ENCODE measurements at places on chromosomes 1 and 21.

- no peak for DNase-seq
Observed at GRCh38 chr21:16084776-16085364, 355.1 kb downstream of the USP25 start.

GRCh38 chr1:200096774-200097173, 69.3 kb downstream of the NR5A2 start:
- DNase-seq: no peak

DNA sequence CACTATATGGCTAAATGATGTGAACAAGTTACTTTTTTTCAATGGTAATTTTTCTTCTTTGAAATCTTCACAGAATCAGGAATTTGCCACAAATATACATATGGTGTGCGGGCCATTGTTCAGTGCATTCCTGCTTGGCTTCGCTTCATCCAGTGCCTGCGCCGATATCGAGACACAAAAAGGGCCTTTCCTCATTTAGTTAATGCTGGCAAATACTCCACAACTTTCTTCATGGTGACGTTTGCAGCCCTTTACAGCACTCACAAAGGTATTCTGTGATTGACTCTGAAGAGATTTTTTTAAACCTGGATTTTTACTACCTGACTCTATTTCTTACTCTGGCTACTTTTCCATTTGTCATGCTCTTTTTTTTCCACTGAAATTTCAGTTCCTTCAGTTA, 76.2 kb upstream of the KIAA1614 start:
- DNase-seq: no peak

GRCh38 chr1:239633432-239633831, 247.1 kb downstream of the CHRM3 start:
- DNase-seq: no peak

DNA sequence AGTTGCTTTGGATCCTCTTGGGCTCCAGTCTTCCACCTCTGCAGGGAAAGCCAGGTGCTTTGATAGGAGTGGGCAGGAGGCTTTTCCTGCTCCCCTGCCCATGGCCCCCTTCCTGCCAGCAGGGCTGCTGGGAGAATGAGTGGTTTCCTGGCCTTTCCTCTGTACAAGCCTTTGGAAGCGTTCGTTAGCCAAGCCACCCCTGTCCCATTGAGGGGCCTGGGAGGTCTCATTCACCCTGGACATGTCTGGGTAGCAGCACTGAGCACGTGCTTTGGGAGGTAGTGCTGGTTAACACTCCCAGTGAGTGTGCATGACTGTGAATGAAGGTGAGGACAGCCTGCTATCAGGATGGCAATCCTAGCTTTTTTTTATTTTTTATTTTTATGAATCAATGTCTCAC, 118.5 kb upstream of the CACNA1E start:
- no peak for DNase-seq

DNA sequence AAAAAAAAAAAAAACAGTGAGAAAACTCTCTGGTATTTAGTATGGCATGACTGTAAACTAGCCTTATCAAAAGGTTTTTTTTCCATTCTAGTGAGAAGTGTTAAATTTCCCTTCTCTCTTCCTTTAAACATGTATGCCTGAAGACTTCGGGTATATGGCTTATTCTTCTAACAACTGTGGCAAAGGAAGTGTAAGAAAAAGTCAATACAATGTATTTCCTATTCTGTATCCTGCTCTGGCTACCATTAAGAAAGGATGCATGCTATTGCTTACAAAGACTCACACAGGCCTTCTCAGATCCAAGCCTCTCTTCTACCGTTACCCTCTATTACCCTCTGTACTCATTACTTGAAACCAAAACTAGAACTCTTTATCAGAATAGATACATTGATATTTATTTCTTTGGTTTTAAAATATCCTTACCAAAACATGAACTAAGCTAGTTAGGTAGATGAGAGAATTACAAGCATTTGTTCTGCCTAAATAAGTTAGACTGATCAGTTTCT, 8.4 kb downstream of the CEPT1 start:
- DNase-seq: no peak

- no peak for DNase-seq
Observed at GRCh38 chr1:39522661-39523567, 31.5 kb downstream of the BMP8A start.

GRCh38 chr1:154847891-154848290, 22.2 kb downstream of the KCNN3 start:
- peak; percentile 97 for DNase-seq

DNA sequence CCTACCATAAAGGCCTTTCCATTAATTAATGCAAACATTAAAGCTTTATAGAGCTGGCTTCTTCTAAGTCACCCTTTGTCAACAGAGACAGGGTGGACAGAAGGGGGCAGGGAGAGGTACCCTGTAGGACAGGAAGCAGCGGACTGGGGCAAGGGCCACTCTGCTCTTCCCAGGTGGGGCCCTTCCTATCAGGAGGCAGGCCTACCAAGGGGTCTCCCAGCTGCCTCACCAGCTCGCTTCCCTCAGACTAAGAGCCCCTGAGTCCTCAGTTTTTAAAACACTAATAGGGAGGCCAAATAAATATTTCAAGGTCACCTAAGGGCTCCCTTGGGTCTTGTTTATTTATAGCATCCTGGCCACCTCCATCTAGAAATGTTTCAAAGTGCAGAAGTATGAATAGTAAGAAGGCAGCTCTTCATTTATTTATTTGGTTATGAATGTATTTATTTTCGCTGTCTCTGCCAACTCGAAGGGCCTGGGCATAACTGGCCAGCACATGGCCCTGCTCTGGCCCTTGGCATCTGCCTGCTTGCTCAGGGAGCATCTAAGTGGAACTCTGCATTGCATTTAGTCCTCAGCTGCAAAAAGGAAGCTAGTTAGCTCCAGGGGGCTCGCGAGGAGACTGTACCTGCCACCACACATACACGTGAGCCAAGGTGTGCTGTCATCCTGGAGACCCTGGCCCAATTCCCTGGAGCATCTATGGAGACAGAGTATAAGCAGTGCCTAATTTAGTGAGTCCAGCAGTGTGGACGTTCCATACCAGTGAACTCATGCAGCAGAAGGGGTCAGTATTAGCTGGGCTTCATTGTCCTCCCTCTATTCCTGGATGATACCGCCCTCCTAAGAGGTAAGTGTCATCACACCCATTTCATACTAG, 395.1 kb upstream of the VAMP3 start:
- DNase-seq: no peak

GRCh38 chr1:53327182-53327913, 522 bp downstream of the LRP8 start:
- peak; percentile 54 for DNase-seq

DNA sequence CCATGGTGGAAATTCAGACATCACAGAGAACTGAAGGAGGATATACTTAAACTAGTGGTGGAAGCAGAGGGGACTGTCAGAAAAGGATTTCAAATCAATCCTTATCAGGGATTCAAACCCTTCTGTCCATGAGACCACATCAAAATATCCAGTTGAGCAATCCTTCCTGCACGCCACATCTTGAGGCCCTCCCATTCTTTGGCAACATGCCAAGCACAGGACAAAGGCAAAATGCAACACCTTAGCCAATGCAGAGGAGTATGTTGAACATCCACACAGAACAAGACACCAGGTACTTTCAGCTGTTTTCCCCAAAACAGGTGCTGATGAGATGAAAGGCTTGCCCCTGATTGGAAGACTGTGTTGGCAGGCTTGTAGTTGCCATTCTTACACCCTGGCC, 81.8 kb upstream of the PLXNA2 start:
- no peak for DNase-seq

DNA sequence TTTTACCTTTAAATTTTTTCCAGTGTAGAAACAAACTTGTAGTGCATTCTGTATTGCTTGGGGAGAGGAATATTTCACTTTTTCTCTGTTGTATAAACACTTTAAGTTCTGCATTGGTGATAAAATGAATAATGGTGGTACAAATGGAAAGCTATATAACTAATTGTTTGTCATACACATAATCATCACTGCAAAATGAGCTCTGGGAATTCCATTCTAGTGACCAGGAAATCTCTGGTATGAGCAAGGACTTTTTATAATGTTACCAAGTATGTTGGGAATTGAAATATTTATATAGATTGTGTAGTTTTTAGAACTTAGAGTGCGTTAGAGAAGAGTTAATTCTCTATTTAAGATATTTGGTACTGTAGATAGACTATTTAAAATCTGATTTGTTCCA, 5.0 kb upstream of the FMN2 start:
- DNase-seq: no peak

- peak; percentile 53 for DNase-seq
Observed at GRCh38 chr1:30816211-30817076, 58.9 kb upstream of the LAPTM5 start.

GRCh38 chr1:11558276-11558675, 79.3 kb downstream of the DISP3 start:
- no peak for DNase-seq

DNA sequence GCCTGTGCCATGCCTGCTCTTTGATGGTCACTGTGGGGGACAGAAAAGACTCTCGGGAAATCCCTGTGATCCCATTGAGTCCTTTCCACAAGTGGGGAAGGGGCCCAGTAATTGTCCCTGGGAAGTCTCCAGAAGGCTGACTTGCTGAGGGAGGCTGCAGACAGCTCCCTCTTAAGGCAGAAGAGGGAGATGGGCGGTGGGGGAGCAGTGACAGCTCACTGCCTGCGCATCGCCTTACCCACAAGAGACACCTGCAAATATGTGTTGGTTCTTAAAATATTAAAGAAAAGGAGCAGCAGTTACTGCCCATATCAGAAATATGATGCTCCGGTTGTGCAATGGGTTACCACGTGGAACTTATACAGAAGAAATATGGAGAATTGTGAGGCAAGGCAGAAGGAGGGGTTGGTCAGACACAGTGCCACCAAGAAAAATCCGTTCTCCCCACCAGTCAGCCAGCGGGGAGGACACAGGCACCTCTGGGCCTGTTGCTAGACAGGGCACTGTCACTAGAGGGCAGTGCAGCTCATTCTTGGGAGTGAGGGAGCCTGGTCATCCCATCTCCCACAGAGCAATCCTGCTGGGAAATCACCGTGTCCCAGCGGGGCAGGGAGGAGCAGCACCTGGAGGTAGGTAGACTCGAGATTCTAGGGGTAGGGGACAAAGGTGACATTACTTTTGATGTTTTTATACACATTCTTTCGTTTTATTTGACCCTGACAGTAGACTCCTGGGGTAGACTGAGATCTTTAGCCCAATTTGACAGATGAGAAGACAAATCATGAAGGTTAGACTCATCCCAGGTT, 6.9 kb upstream of the CAMK1G start:
- peak; percentile 80 for DNase-seq

GRCh38 chr1:163203561-163203960, 845 bp upstream of the RGS5 start:
- DNase-seq: no peak

GRCh38 chr1:156601892-156602291, 613 bp upstream of the GPATCH4 start:
- no peak for DNase-seq

GRCh38 chr1:198630863-198631262, 8.0 kb upstream of the PTPRC start:
- DNase-seq: no peak

- no peak for DNase-seq
Observed at GRCh38 chr21:31752352-31752751, 20.4 kb upstream of the SCAF4 start.

DNA sequence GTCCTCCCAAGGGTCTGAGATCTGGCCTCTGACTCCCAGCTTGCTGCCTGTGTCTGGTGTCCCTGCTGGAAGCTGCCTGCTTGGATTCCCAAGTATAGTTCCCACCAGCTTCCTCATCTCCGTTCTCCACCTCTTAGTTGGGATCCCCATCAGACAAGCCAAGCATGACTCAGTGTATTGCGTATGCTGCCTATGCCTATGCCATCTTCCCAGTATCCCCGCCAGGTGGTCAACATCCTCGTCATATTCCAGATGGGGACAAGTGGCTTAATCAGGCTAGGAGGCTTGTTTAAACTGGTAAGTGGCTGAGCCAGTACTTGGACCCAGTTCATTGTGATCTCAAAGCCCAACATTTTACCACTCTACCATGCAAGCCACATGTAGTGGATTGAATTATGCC, 204.4 kb downstream of the GRIK3 start:
- DNase-seq: peak; percentile 96

All from NCI-H524 (cell line).